ENCODE measurements at places on chromosomes 5 and 9.

GRCh38 chr5:80736730-80737129, 81.9 kb upstream of the DHFR start:
- no peak for DNase-seq

DNA sequence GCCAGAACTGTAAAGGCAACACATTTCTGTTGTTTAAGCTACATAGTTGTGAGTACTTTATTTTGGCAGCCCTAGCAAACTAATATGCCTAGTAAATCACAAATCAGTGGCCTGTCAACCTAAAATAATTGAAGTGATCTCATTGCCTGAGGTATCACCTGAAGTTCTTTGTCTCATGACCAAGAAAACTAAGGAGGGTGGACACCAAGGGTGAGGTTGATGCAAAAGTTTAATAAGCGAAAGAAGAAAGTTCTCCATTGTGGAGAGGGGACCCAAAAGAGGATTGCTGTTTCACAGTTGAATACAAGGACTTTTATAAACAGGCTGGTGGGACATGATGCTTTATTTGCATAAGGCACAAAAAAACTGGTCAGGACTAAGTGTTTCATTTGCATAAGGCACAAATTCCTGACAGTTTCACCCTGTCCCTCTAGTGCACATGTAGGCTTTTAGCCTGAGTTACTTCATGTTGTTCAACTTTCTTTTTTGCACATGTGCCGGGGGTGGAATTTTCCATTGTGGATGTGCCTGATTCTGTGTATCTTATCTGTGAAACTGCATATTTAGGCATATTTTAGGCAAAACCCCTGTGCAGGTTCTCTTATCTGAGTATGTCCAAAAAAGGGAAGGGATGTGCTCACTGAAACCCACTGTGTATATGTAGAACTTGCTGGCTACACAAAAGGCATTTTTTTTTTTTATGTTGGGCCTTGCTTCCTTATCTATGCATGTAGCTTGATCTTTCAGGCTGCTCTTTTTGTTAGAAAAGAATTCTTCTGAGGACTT, 108.6 kb upstream of the RAI14 start:
- DNase-seq: no peak

DNA sequence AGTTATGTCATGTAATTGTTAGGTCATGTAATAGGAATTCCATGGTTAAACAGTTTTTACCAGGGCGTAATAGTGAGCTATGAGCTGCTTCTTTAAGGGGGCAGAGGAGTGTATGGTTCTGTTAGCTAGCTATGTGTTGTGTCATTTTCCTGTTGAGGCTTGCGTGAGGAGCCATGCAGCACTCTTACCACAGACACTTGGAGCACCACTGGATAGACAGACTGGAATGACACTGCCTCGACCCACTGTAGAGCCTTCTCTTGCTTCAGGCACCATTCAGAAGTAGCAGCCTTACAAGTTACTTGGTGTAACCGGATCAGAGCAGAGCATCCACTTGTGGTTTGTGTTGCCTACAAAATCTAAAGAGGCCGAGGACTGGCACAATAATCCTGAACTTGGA, 28.3 kb upstream of the STOM start:
- DNase-seq: no peak

DNA sequence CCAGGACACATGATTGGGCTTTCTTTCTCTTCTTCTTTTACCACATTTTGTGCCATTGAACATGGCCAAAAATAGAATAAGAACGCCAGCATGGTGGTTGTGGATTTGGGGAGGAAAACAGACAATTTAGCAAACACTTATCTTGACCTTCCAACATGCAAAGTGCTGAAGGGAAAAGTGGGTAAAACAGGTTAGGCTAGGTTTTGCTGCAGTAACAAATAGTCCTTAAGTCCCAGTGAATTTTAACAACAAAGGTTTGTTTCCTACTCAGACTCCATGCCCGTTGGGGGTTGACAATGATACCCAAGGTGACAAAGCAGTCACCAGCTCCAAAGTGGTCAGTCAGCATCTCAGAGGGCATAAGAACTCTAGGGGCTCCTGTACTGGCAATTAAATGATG, 43.2 kb upstream of the STC2 start:
- DNase-seq: no peak

- no peak for DNase-seq
Measured at GRCh38 chr5:123035918-123036390, 571 bp downstream of the PPIC start.

DNA sequence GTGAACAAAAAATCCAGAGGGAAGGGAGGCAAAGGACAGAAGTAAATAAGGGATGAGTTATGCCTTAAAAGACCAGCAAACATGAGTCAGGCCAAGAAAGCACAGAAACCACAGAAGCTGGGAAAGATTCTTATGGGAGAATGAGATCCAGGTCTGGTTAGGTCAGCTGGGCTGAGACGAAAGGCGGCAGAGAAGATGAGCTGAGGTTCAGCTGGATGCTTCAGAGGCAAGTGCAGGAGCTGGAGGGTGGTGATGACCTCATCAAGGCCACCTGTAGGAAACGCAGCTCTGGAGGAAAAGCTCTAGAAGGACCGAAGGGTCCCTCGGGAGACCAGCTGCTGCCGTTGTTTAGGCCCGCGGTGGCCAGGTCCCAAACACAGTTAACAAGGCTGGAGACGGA, 152.0 kb downstream of the MYO10 start:
- DNase-seq: no peak

DNA sequence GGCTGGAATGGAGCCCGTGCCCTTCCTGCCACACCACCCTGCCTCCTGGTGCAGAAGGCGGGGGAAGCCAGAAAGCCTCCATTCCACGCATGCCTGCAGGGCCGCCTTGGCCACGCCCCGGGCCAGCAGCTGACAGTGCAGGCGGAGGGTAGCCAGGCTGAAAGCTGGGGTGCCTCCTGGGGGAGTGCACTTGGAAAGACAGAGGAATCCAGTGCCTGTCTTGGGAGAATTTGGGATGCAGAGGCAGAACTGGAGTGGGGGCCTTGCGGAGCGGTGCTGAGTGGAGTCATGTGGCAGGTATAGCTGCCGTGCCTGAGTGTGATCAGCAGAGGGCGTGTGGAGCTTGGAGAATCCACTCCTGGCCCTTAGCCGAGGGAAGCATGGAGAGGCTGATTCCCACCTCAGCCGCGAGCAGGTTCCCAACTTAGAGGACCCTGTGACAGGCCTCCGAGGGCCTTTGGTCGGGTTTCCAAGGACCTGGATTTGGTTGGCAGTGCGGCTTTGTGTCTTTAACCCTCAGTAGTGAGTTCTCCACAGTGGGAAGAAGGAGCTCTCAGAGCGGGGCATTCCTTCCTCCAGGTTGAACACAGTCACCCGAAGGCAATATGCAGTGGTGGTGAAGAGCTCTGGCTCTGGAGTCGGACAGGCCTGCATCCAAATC, 9.1 kb upstream of the URM1 start:
- peak; percentile 22 for DNase-seq

- no peak for DNase-seq
Measured at GRCh38 chr5:115639377-115639776, 13.5 kb upstream of the TMED7 start.

GRCh38 chr9:8733131-8733954, 933.8 kb upstream of the DMAC1 start:
- DNase-seq: peak; percentile 57

DNA sequence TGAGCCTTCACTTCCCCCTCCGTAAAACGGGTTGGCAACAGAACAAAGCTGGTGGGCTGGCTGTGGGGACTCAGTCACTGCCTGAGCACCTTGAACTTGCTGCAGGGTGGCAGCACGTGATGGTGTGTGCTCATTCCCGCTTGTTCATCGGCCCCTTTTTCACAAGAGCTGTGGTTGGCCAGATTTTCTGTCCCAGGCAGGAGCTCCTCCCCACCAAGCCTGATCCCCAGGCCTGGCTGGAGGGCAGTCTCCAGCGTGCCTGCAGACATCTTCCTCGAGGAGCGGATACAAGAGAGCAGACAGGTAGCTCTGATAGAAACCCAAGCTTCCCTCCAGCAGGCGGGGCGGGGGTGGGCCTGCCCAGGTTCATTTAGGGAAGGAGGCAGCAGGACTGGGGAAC, 61.9 kb upstream of the ORM1 start:
- DNase-seq: no peak

- no peak for DNase-seq
Measured at GRCh38 chr9:131043087-131043486, 34.1 kb downstream of the LAMC3 start.

GRCh38 chr5:36790847-36791246, 85.7 kb upstream of the NIPBL start:
- DNase-seq: no peak

GRCh38 chr5:112511920-112512319, 92.8 kb upstream of the EPB41L4A start:
- DNase-seq: no peak

GRCh38 chr5:66812291-66812690, 216.1 kb downstream of the MAST4 start:
- DNase-seq: no peak

- DNase-seq: no peak
Measured at GRCh38 chr5:152514827-152515397, 109.8 kb upstream of the NMUR2 start.

DNA sequence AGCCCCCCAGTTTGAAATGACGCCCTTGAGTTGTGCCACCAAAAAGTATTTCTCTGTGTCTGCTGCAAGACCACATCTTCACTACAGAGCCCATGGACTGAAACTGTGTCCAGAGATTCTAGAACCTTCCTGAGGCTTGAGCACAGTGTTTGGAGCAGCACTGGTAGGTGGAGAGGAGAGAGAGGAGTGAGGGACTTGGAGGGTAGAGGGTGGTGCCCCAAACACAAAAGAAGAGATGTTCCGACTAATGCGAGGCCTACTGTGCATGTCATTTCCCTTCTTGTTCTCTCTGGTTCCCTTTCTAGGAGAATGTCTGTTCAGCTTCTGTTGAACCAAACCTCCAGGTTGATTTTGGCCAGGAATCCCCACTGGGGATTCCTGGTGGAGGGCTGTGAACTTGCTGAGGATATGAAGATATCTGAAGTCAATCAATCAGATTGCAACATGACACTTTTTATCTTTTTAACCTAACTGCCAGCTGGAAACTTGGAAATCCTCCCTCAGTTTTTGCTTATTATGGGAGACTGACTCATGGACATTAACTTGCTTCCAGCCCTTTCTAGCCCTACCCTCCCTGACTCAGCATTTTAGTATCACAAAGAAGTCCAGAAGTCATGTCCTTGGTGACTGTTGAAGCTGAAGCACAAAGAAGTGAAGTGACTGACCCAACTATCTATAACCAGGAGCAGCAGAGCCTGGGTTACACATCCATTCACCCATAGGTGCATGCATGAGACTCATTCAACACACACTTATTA, 154.5 kb downstream of the NR3C1 start:
- DNase-seq: no peak

DNA sequence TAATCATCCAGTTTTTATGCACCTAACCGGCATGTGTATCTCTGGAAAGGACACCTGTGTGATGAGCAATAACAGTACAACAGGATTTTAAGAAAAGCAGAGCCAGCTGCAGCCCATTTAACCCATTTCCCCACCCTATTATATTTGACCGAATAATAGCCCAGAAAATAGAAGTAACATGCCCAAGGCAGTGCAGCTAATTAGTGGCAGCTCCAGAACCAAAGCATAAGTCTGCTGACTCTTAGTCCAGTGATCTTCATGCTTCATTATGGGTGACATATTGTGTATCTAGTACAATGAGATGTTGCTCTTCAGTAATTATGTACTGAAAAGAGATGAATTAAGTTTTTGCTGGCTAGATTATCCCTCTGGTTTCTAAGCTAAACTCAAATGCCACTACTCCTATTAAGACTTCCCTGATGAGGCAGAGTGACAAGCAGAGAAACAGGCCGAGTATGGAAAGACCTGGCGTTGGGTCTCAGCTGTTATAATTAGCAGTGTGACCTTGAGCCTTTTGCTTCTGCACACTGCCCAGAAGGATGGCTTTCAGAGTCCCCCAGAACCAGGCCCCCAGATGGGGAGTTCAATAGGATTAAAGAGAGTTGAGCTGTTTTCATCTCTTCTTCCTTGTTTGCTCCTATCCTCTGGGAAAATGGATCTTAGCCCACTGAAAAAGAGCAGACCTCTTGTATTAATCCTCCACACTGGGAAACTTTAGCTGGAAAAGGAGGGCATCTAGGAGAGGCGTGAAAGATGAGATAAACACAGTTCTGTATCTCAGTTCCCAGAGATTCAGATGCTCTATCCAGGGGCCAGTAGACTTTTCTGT, 10.8 kb upstream of the C1QTNF3 start:
- DNase-seq: no peak

DNA sequence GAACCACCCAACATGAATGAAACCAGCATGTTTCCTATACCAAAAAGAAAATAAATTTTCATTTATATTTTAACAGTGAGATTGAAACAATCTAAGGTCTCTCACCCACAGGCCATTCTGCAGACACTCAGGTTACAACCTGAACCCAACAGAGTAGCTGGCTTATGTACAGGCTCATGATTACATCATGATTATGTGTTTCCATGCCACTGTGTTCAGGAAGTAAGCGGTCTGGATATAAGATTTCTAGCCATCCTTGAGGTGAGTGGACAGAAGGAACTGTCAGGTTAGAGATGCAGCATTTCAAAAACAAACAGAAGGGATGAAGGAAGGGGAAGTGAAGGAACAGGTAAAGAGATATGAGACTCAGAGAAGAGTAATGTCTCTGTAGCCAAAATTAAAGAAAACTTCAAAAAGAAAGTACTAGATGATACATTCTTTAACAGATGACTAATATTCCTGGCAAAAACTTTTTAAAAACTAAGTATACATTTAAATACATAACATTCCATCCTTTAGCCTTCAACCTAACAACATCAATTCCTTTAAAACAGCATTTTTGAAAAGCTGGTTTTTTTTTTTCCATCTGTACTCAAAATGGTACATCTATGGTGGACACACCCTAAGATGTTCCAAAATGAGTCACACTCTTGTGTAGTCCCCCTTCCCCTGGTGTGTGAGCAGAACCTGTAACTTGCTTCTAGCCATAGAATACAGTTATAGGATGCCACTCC, 119.8 kb downstream of the LPAR1 start:
- DNase-seq: no peak

GRCh38 chr5:156753846-156754245, 96.2 kb upstream of the PPP1R2B start:
- no peak for DNase-seq

- peak; percentile 5 for DNase-seq
Measured at GRCh38 chr5:96084874-96085506, 123.3 kb upstream of the ELL2 start.

GRCh38 chr9:126301985-126302603, 24.5 kb upstream of the MVB12B start:
- no peak for DNase-seq

GRCh38 chr9:14923701-14924100, 13.5 kb upstream of the FREM1 start:
- no peak for DNase-seq

DNA sequence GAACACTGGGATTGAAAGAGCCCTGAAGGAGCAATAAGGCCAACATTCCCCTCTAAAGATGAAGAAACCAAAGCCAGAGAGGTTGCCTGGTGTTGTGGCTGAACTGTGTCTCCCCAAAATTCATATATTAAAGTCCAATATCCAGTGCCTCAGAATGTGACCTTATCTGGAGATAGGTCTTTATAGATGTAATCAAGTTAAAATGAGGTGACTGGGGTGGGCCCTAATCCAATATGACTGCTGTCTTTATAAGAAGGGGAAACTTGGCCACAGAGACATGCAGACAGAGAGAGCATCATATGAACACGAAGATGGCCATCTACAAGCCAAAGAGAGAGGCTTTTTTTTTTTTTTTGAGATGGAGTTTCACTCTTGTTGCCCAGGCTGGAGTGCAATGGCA, 66.9 kb upstream of the PLPP1 start:
- no peak for DNase-seq

GRCh38 chr9:105007143-105007542, 79.2 kb upstream of the ABCA1 start:
- DNase-seq: no peak

GRCh38 chr5:78008356-78008967, 232.3 kb upstream of the TBCA start:
- no peak for DNase-seq

- DNase-seq: no peak
Measured at GRCh38 chr9:131273856-131274673, 2.2 kb downstream of the FAM78A start.
